Stimulated activated CD4-positive, alpha-beta T cell treated with anti-CD3 and anti-CD28 coated beads, Interleukin-15, amount 100 ng/mL, for 24 hours (primary cell): ENCODE measurements at places on chromosomes 16 and 17.

- DNase-seq = no peak
Measured at GRCh38 chr17:14986127-14986526, 279.0 kb downstream of the PMP22 start.

DNA sequence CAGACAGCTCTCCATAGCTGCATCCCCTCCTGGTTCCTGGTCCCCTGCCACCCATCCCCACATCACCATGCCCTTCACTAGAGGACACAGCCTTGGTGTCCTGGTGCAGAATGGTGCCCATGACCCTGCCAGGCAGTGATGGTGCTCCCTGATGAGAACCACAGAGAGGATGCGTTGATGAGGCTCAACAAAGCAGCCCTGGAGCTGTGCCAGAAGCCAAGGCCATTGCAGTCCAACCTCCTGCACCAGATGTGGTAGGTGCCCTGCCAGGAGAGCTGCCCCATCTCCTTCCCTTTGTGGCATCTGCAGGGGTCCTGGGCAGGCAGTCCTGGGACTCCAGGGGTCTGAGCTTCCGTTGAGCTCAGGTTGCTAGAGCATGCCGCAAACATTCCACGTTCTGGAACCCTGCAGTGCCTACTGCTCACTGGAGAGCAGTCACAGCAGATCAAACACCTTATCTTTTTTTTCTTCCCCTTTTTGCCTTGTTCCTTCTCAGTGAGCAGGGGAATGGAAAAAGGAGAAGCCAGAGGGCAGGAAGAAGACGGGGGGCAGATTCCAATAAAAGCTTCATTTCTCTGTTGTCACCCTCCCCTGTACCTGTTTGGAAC is 5.3 kb upstream of the EPN3 start:
- DNase-seq = no peak

- DNase-seq = no peak
Measured at GRCh38 chr17:13562271-13562800, 39.4 kb downstream of the HS3ST3A1 start.

DNA sequence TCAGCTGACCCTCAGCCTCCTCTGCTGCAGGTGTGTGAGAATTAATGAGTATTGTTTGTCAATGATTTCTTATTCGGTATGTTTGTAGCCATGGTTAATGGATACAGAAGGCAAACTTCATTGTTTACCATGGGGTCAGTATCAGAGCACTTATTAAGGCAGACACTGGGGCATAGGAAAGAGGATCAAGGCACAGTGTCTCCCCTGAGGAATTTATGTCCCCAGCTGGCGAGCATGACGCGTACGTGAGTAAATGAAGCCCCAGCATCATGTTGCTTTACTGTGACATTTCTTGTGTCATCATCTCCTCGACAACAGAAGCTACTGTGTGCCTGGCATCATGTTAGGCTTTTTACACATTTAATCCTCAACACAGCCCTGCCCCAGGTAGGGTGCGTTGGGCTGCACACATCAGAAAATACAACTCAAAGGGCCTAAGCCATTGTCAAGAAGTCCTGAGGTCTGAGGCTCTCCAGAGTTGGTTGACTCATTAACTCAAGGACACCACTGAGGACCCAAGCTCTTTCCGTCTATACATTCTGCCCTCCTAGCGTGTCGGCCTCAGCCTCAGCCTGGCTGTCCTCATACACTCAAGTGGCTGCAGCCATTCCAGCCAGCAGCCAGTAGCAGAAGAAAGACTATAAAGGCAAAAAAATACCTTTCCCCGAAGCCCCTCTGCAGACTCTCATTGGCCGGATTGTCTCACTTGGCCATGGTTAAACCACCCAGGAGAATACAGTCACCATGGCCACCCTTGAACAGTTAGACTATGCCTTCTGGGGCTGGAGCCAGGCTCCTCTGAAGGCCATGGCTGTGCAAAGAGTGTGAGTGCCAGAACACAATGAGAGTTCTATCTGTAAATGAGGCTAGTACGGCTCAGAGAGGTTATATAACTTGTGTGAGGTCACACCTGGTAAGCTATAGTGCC is 13.9 kb upstream of the ZCCHC14 start:
- no peak for DNase-seq

DNA sequence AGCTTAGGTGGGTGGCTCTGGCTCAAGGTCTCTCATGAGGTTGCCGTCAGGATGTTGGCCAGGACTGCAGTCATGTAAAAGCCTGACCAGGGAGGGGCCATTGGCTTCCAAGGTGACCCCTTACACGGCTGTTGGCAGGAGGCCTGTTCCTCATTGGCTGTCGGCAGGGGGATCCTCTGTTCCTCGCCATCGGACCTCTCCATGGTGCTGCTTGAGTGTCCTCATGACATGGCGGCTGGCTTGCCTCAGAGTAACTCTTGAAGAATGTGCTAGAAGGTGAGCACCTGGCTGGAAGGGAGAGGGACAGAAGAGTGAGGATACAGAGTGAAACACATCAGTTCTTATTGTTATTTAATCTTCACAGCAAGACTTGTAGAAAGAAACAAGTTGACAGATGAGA is 4.7 kb upstream of the RPRML start:
- DNase-seq = no peak

DNA sequence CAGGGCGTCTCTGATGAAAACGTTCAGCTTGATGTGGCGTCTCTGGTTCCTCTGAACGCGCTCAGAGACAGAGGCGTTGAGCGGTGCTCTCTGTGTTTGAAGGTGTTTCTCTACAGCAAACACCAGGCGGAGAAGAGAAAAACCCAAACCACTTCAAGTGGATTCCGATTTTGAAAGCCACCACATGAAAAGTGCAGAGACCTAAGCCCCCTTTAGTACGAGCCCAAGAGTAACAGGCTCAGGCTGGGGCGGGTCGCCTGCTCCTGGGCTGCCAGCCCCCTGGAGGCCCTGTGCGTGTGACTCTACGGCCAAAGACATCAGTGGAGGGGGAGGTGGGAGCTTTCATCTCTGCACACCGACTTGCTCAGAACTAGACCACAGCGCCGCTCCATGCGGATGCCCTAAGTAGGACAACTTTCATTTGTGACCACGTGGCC is 328.4 kb downstream of the MAF start:
- DNase-seq = peak; percentile 86
